Lung microvascular endothelial cell (primary cell): ENCODE measurements at places on chromosomes 16 and 17. TPM values are rescaled to one million over a fixed set of nuclear protein-coding genes. Genes with fewer than 3 reads are reported as not detected.

DPEP3 gene
- total RNA-seq, result 0.20 TPM in 1 of 2 replicates, not detected in the other

FBXO31 gene
- 14.8 and 18.5 TPM in 2 replicates for total RNA-seq

RDM1 gene
- total RNA-seq, result not detected in 2 replicates

DNA sequence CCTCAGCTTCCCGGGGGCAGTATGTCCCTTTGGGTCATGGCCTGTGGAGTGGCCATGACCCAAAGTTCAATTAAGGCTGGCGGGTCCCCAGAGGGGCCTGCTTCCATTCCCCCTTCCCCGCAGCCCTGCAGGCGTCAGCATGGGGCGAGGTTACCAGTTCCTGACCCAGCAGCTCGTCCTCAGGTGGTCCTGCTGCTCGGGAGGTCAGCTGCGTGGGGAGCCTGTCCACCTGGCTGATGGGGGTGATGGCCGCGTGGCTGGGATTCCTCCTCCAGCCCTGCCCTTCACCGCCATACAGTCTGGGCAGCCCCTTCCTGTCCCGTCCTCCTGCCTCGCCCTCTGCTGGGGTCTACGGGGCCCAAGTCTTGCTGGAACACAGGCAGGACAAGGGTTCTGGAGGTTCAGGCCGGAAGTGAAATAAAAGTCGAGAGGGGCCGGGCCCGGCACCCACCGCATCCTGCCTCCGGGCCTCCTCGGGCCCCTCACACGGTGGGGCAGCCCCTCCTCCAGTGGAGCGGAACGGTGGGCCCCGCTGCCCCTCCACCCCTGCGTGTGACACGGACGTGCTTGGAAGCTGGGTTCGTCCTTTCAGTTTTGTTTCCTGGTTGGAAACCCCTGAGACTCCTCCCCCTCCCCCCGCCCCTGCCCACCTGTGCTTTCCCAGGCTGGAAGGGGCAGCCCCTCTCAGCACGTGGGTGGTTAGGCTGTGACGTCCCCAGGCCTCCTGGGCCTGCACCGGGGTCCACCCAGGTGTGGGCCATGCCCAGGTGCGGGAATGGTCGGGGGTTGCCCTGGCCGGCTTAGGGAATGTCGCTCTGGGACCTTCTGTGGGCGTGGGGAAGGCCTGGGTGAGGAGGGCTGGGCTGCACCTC lies 6.8 kb downstream of the UBALD2 start:
- peak; percentile 50 for DNase-seq

DNA sequence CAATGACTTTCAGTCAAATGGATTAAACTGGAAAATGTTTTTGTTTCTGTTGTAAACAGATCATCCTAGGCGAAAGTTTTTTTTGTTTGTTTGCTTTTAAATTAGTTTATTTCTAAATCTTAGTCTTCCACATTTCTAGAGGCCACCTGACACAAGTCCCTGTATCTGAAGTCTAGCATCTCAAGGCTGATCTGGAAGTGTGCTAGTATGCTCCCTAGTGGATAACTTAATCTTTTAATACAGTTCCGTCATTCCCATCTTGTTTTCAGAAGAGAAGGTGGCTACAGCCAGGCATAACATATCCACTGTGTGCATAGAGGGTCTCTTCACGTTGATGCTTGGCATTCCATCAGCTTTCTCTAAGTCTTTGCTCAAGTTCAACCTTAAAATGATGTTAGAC lies 7.6 kb downstream of the IFT20 start:
- no peak for DNase-seq

NPIPB9 gene
- 0.44 and 1.4 TPM in 2 replicates for total RNA-seq

- DNase-seq, result no peak
Observed at GRCh38 chr16:73405851-73406250, 357.9 kb upstream of the ZFHX3 start.

DNA sequence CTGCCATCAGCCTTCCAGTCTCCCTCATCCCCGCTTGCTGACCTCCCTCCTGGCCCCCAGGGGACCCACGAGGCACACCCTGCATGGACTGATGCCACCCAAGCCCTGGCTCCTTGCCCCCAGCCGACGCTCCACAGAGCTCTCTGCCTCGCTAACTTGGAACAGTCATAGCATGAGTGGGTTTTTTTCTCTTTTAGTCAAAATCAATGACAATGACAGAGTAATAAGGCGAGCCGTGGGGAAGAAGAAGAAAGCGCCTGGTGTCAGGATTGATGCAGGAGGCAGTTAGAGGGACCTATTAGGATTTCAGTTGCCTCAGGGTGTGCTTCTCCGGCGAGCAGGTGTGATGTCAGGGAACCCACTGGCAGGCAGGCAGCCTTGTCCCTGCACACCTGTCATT lies 176.3 kb upstream of the TNRC6C start:
- DNase-seq, result no peak

GRCh38 chr16:81623365-81624102 lies 155.6 kb upstream of the PLCG2 start:
- peak; percentile 70 for DNase-seq

RNU2-1 gene
- not detected in 2 replicates for total RNA-seq

MRM1 gene
- total RNA-seq, result 2.0 and 4.4 TPM in 2 replicates

DNA sequence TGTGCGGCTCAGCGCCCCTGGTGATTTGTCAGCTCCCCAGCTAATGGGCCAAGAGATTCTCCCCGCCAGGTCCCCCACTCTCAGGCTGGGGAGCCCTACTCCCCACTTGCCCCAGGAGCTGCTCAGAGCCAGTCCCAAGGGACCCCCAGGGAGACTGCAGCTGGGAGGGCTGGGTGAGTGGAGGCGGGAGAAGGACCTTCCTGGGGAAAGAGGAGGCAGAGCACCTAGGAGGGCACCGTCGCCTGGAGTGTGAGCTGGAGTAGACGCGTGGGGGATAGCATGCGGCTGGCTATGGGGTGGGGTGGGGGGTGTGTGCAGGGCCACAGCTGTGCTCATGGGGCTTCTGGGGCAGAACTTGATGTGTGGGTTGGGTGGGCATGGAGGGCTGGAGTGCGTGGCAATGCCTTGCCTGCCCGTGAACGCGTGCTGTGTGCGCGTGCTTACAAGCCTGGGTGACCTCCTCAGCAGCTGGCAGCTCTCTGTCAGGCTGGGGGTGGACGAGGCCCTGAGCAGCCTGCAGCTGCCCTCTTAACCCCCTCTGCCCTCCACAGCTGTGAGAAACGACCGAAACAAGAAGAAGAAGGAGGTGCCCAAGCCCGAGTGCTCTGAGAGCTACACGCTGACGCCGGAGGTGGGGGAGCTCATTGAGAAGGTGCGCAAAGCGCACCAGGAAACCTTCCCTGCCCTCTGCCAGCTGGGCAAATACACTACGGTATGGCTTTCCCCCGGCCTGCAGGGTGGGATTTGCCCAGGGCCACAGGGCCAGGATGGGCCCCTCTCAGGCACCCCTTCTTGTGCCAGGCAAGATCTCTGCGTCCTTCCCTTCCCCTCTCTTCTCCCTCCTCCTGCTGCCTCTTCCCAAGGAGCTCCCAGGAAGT lies 12.9 kb downstream of the GJD3 start:
- no peak for DNase-seq

DNA sequence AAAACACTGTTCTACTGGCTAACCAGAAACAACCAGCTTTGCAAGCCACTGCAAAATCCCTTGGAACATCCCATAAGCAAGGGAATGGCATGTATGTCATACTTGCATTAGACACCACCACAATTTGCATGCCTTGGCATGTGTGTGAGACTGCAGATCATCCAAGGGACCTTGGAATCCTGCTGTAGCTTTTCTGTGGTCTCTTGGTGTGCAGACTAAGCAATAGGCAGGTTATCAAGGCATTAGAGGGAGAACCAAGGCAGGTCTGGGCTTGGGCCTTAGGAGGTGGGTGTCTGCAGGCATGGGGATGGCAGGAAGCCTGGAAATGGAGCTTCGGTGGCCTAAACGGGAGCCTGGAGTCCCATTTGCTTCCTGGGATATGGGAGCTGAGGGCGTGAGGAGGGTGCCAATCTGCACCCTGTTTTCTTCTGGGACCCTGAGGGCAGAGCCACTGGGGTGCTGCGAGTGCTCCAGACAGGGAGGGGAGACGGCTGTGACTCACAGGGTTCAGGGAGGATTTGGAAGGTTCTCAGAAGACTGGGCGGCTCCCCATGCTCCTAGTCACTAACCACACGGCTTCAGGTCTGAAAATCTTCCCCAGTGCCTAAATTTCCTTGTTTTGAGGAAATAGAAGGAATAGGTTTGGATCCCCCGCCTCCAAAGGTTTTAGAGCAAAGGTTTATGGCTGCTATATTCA lies 36.6 kb downstream of the FAM20A start:
- DNase-seq, result no peak

DNA sequence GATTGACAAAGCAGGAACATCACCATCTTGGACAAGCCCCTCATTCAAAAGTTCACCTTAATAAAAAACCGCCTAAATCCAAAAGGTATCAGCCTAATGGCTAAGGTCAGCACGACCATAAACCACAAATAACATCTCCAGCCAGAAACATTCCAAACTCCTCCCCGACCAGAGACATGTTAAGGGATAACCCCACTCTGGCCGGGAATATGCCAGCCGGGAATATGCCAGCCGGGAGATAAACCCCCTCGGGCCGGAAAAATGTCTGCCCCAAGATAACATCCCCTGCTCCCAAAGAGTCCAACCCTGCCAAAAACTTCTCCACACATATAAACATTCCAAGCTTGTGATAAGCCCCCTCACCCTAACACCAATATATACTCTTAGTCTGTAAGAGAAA lies 1.4 kb downstream of the DHX33 start:
- no peak for DNase-seq

TAT gene
- not detected in 2 replicates for total RNA-seq

DNA sequence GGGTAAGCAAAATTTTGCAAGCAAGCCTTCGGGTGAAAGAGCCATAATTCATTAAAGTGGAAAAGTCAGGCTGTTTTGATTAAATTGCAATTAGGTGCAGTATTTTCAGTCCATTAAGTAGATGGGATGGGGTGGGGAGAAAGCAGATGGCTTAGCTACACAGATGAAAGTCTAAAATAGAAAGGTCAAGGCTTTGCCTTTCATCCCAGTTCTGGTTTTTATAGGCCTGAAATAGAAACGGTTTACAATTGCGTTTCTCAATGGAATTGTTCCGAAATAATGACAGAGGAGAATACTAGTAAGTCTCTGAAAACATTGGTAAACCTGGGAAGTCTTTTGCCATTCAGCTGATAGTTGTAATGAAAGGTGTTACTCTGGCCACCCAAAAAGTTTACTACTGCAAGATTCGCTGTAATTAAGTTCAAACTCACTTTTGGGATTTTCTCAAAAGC lies 1.5 kb downstream of the PPM1E start:
- no peak for DNase-seq

GRCh38 chr17:2264067-2264860 lies 39.3 kb downstream of the SMG6 start:
- peak; percentile 69 for DNase-seq

- no peak for DNase-seq
Observed at GRCh38 chr17:56602292-56603130, 9.0 kb downstream of the NOG start.

DNA sequence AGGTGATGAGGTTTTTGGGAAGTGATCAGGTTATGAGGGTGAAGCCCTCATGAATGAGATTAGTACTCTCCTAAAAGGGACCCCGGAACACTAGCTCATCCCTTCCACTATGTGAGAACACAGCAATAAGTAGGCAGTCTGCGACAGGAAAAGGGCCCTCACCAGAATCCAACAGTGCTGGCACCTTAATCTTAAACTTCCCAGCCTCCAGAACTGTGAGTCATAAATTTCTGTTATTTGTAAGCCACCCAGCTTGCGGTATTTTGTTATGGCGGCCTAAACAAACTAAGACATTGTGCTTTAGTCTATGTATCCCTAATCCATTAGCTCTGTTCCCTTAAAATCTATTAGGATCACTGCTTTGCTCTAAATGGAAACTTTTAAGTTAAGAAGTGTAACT lies 8.5 kb downstream of the SLFN12 start:
- DNase-seq, result no peak

CCL4 gene
- not detected in 2 replicates for total RNA-seq

DNA sequence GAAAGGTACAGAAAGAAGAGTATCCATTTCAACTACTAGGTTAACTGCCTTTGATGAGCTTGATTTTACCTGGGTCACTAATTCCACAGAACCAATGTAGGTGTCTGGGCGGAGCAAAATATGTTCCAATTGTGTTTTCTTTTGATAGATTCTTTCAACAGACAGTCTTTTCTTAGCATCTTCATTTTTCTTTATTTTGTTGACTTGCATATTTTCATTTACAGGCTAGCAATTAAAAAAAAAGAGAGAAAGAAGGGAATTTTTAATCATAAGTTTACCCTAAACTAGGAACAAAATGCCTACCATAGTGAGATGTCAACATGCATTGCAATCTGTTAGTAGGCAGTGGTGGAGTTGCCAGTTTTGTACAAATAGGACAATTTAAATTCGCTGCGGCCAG lies 1.0 kb downstream of the TOP2A start:
- no peak for DNase-seq

GRCh38 chr17:40181205-40181604 lies 3.9 kb downstream of the RAPGEFL1 start:
- no peak for DNase-seq
